ENCODE measurements at places on chromosomes 5 and 9.

DNA sequence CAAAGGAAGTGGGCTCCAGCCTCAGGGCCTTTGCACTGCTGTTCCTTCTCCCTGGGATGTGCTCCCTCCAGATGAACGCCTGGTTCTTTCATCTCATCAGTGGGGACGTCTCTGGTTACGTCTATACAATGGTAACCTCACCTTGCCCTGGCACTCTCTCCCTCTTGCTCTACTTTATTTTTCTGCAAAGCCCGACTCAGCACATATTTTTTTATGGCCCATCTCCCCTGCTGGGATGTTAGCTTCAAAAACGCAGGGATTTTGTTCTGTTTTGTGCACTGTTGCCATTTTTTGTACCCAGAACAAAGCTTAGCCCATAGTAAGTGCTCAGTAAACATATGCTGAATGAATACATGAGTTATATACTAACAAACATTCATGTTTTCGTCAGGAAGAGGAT is 37.5 kb downstream of the PTPN3 start:
- no peak for DNase-seq

DNA sequence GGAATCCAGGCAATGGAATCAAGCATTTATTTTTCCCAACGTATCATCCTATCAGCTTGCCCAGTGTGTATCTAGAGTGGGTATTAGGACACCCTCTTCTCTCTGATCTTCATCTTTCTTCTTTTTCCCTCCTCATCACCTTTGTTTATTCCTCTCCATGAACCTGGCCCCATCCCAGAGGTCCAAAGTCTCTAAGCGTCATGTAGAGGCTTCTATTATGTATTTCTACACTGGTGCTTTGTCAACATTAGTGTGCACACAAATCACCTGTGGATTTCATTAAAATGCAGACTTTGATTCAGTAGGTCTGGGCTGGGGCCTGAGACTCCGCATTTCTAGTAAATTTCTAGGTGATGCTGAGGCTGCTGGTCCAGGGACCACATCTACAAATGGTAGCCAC is 19.8 kb upstream of the PIP5K1B start:
- DNase-seq, result no peak

GRCh38 chr5:65588694-65589093 is 25.6 kb downstream of the PPWD1 start:
- no peak for DNase-seq

GRCh38 chr9:75242426-75242825 is 154.1 kb downstream of the OSTF1 start:
- no peak for DNase-seq

- DNase-seq, result no peak
Observed at GRCh38 chr5:138372653-138373052, 20.2 kb downstream of the KDM3B start.

DNA sequence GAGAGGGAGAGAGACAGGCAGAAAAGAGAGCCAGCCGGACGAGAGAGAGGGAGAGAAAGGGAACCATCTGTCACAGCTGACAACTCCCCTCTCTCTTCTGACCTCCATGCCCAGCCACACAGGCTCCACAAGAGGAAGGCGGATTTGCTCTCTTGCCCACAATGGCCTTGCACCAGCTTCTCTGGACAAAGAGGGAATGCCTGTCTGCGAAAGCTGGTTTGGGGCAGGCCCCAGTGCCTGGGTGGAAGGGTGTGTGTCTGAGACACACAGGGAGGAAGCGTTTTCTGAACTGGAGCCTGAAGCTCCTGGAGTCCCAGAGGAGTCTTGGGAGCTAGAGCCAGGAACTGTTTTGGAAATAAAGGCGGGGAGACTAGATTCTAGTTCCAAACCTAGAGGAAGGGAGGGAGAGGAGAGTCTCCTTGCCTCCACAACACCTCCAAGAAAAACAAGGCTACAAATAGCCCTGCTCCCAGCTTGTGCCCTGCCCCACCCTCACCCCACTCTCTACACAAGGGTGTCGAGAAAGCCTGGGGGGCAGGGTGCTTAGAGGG is 12.5 kb downstream of the C1QTNF2 start:
- DNase-seq, result no peak

DNA sequence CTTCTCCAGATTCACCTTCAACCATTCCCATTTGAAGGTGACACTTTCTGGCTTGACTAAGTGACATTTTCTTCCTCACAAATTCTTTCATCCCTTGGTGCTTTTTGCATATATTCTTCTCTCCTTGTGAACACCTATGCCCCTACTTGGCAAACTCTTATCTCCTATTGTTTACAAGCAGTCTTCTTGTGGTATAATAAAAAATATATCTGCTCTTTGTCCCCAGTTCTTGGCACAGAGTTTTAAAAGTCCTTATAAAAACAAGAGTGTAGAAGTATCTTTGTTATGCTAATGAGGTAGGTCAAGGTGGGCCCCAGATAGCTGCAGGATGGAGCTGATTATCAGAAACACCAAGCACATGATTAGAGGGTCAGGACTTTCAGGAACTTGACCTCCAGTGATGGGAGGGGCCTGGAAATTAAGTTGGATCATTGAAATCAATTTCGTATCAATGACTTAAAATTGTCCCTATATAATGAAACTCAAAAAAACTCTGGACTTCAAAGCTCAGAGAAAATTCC is 38.0 kb downstream of the TMEM161B start:
- no peak for DNase-seq

DNA sequence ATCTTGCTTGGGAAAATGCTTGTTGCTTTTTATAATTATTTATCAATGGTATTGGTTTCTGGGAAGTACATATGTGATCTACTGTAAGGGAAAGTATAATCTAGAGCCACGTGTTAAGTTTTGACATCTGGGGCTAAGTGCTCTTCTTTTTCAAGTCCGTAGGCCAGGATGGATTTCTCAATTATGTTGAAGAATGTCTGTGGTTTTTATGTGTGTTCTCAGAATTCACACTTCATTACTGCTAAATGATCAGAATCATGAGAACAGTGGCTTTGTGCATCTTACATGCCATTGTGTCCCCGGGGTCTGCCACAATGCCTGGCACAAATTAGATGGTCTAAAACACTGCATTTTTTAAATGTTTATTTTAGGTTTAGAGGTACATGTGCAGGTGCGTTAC is 14.5 kb upstream of the AUH start:
- no peak for DNase-seq

GRCh38 chr5:54249210-54250028 is 61.0 kb downstream of the ARL15 start:
- no peak for DNase-seq

GRCh38 chr9:108316630-108317029 is 539.2 kb downstream of the ACTL7B start:
- no peak for DNase-seq

- no peak for DNase-seq
Observed at GRCh38 chr5:154917757-154918156, 20.3 kb downstream of the GEMIN5 start.

DNA sequence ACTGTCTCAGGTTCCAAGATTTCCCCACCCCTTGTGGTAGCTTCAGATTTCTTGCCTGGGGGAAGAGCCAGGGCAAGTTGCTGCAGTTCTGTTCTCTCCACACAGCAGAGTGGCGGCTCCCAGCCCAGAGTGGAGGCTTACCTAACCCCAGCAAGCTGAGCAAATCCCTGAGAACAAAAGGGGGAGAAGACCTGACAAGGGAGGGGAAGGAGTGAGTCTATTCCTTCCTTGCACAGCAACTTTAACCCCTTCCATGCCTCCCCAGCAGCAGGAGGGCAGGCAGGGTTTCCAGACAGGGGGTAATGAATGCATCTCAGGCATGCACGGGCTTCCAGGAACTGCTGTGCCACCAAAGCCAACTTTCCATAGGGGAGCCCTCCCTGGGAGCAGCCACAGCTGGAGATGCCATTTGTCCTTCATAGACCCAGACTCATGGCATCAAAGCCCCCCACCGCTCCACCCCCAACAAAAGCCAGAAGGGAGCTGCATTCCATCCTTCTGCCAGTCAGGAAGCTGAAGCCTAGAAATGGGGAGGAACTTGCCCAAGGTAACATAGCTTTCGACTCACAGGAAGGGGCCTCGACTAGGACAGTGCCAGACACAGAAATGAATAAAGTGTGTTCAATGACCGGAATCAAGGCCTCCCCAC is 28.8 kb upstream of the FAT2 start:
- DNase-seq, result no peak

- no peak for DNase-seq
Observed at GRCh38 chr5:81354093-81354492, 39.8 kb downstream of the ACOT12 start.

GRCh38 chr5:131265311-131265803 is 1.5 kb downstream of the CDC42SE2 start:
- no peak for DNase-seq

DNA sequence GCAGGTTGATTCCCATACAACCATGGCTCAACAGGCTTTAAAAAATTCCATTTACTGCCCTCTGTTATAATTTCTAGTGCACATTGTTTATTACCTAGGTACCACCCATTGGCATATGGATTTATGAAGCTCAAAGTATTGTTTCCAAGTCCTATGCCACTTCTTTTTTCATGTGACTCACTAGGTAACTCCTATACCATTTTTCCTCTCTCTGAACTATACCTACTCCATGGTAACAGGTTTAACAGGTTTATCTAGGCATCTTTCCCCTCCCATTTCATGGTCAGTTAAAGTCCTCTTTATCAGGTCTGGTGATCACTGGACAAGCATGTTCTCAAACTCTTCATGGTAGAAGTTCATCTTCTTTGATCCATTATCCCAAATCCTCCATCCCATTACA is 49.6 kb upstream of the ABCA1 start:
- DNase-seq, result no peak

DNA sequence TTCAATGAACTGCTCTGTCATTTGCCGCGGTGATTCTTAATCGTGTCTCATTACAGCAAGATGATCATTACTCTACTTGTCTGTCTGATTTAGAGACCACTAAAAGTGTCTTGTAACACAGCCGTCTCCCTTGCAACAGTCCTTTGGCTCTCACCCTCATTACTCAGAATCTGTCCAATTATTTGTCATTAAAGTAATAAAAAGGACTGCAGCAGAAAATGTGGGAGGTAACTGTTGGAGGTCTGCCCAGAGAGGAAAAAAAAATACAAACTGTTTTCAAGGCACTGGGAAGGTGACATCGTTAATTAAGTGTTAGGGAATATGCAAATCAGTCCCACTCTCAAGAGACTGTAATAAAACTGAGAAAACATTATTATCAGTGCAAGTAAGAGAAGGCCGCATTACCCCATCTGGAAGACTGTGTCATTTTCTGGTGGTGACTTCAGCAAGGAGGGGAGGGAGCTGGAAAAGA is 281.0 kb downstream of the RASEF start:
- DNase-seq, result no peak

DNA sequence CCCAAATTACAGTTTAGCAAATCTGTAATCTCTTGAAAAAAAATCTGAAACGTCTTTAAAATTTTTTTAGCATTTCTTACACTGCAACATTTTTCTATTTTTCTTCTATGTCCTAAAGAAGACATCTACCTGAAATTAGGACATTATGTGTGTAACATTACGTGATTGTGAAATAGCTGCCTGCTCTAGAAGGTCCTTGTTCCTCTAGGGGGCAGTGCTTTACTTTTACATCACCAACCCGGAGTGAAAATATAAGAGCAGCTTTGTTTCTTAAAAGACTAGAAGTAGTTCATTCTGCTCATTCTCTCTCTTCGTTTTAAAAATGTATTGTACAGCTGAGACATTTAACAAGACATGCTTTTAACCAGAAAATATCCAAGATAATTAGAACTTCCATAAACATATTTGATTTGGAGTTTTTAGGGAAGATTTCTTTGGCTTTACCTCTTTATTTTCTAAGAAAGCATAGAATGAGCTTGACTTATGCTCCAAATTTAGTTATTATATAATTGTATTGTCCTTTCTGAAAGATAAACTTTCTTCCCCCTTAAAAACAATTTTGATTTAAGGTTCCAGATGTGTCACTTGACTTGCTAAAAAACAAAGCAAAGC is 48.1 kb upstream of the RIOK2 start:
- DNase-seq, result no peak

GRCh38 chr5:82800826-82801225 is 276.4 kb downstream of the TMEM167A start:
- DNase-seq, result no peak

DNA sequence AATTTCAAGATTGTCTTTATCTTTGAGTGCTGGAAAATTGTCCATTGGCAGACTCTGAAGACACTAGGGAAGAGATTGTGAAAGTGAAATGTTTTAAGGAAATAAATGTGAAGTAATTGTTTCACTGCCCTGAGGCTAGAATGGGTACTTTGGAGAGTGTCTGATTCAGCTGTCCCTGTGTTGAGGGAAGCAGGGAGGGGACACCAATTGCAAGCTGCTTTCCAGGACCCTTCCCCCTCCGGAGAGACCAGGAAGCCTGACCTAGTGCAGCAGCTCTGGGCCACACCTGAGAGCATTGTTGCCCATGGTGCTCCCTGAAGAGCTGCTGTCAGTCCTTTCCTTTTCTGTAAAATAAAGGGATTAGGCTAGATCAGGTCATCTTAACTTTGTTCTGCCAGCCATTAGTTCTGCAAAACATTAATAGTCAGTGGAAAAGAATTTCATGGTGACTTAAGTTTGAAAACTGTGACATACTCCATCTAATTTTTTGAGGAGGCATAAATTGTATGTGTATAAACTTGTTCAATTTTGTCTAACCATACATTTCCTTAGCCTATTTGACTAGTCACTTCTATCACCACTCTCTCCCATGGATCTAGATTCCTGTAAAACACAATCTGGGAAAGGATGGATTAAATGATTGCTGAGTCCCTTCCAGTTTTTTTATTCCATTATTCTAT is 18.8 kb downstream of the MAP1B start:
- DNase-seq, result no peak

DNA sequence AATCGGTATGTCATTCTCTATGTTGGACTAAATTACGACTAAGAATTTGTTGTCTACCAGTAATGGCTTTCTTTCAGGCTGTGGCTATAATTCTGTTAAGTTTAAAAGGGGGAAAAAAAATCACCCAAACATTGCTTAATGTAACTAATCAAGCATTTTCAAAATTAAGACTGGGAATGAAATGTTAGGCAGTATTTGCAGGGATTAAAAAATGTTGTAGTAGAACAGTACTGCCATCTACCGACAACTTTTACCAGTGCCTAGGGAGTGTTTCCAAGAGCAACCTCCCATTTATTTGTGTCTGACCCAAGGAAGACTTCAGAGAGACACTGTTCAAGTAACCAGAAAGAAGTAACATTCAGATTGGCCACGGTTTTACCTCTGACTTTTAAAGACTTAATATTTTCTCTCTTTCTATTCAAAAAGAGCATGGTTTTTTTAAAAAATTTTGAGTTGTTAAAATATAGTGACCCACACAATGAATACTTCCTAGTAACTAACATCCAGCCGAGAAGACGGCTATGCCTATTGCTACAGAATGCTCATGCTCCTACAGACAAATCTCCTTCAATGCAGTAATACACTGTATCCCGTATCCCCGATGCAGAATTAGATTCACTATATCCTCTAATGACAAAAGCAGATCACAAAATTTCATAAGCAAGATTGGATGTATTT is 92.4 kb downstream of the ARL15 start:
- DNase-seq, result no peak

GRCh38 chr5:154447089-154447725 is 1.4 kb downstream of the SAP30L start:
- no peak for DNase-seq

DNA sequence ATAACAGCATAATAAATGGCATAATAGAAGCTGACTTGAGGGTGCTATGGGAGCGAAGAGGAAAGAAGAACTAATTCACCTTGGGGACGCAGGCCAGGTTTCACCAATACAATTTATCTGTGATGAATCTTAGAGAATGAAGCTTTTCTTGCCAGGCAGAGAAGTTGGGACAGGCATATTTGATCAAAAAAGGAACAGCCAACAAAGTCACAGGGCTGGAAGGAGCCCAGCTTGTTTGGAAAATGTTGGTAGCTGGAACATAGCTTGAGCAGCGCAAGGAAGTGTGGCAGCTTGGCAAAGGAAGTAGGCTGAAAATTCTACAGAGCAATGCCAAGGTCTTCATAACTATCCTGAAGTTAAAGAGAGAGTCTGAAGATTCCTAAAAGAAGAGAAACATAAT is 181.5 kb upstream of the OR13F1 start:
- no peak for DNase-seq

Data from cardiac septum (tissue), 1 donor.